ENCODE measurements at places on chromosomes 2 and 18.
A peak's percentile ranks its signal among the peaks of the same experiment; 100 is the strongest.

- DNase-seq: peak; percentile 99
Observed at GRCh38 chr2:240565333-240566202, 2.7 kb upstream of the RNPEPL1 start.

- no peak for DNase-seq
Observed at GRCh38 chr2:222307978-222308730, 9.4 kb upstream of the PAX3 start.

DNA sequence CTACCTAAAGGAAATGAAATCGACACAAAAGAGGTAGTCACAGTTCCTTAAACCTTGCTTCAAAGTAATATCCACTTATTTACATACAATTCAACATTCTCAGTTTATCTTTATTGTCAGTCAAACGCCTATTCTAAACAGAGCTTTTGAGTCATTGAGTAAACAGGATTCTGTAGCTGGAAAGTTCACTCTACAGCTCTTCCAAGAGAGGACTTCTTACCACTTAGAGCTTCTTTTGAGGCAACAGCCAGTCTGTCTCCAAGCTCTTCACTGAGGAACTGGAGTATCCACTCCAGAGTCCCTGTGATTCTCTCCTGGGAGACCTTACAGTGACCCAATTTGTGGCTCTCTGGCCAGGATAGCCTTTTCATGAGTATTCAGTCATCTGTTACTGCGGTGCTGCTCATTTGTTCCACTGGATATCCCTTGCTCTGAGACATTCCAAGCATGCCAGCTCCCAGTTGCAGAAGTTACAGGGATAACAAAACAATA is 210.9 kb upstream of the OSR1 start:
- no peak for DNase-seq

- no peak for DNase-seq
Observed at GRCh38 chr2:242075696-242076095, 206.2 kb downstream of the RTP5 start.

DNA sequence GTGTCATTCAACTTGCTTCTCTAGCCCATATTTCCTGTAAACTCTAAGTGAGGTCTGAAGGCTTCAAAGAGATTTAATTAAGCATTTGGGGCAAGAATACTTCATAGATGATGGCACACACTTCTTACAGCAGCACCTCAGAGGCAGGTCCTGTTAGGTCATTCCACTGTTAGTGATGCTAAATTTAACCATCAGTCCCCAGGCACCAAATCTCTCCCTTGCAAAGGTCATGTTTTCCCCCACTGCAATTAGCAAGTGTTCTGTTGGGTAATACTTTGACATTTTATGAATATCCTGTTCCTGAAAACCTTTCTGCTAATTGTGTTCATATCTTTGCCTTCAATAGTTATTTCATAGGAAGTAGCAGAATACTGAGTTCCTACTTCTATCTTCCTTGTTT is 117.0 kb downstream of the STK39 start:
- DNase-seq: no peak

- peak; percentile 55 for DNase-seq
Observed at GRCh38 chr2:63047321-63048279, 3.0 kb upstream of the OTX1 start.

DNA sequence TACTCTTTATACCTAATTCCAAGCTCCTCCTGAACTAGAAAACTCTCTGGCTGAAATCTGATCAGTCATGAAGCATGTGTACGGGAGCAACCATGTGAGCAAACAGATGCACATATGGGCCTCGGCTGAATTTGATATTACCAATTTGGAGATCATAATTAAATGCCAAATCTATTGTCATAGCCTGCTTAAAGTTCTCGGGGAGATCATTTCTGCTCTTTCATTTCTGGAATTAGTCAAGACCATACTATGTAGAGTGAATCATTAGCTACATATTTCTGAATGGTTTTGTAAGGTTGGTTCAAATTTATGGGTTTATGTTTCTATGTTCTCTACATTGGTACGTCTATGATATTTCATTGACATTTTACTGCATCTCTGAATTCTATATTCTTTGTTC is 205.5 kb downstream of the UBE2E3 start:
- DNase-seq: no peak

GRCh38 chr2:85269959-85270358 is 57.8 kb downstream of the TGOLN2 start:
- DNase-seq: no peak
